Activated T-helper 2 cell treated with anti-CD3 and anti-CD28 coated beads, Interferon-gamma antibody, Interleukin-2, Interleukin-4, amounts not matched to agents 10 μg/mL and 5 μg/mL and 100 μg/mL, durations not matched to agents 14 hours and 24 hours and 36 hours (primary cell): ENCODE measurements at places on chromosomes 16 and 17.

- H3K36me3 ChIP-seq, result peaks cover 8% of the 10 kb centered on the region
- peak overlapping the region; percentile 45 for H3K4me3 ChIP-seq
- H3K27me3 ChIP-seq, result no peaks in the 10 kb centered on the region
- peaks cover 45% of the 10 kb centered on the region for H3K4me1 ChIP-seq
Observed at GRCh38 chr16:70428178-70428998, 10.5 kb downstream of the ST3GAL2 start.

- DNase-seq, result no peak
- H3K27me3 ChIP-seq, result no peaks in the 10 kb centered on the region
- H3K4me3 ChIP-seq, result no peak overlapping the region
- H3K36me3 ChIP-seq, result peaks cover 67% of the 10 kb centered on the region
- H3K27ac ChIP-seq, result no peak overlapping the region
Observed at GRCh38 chr17:43515656-43516055, 30.5 kb downstream of the ETV4 start.

DNA sequence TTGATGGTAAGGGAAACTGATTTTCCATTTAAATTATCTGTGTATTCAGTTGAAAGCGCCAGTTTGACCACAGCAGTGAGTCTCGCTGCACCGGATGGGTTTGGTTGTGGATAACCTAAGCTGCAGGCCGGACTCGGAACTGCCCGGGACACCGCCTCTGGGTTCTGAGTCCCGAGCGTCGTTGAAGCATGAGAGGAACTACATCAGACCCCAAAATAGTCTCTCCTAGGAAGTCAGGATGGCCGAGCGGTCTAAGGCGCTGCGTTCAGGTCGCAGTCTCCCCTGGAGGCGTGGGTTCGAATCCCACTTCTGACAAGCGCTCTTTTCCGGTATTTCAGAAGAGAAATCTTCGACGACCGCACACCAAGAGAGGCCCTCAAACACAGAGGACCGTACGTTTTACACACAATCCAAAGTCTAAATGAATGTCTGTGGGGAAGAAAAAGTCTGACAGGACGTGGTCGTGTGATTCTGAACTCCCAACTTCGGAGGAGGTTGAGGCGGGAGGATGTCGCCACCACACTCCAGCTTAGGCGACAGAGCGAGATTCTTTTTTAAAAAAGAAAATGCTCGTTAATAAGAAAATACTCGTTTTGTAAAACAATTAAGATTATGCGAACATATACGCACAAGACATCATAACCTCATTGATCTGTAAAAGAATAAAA, 15.4 kb upstream of the PLLP start:
- H3K27ac ChIP-seq, result no peak overlapping the region
- H3K36me3 ChIP-seq, result no peaks in the 10 kb centered on the region
- peaks cover 2% of the 10 kb centered on the region for H3K27me3 ChIP-seq
- peak; percentile 82 for DNase-seq

DNA sequence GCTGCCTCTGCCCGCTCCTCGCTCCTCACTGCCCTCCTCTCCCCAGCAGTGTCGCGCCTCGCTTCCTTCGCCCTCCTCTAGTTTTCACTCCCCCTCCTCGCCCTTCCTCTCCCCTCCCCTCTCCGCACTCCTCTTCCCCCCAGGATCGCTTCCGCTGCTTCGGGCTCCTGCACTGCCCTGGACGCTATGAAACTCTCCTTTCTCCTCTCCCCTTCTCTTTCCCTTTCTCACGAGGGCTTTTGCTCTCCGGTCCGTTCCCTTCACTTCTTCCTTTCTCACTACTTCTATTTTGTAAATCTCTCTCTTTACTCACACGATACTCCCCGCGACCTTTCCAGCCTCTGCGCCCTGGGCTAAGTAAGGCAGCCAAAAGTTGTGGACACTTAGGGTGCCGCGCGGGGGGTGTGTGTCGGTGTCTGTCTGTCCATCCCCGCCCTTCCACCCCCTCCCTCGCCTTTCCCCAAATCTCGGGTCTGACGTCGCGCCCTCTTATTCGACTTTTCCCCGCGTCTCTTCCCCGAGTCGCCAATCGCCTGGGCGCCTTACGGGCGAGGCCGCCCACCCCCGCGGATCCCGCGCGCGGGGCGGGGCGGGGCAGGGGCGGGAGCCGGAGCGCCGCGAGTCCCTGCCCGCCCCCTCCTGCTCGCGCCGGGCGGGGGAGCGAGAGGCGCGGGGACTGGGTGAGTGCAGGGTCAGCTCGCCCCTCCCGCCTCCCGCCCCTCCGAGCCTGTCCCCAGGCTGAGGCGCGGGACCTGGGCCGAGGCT, at the start of gene IRX3:
TSS of gene IRX3 (minus strand) at position 422 of the 765 bp plus-strand sequence. CDS start 737 bp downstream, outside the sequence.
- peaks cover 24% of the 10 kb centered on the region for H3K4me1 ChIP-seq
- peak within 1 kb of the TSS; percentile 75 for H3K4me3 ChIP-seq
- H3K27me3 ChIP-seq, result peaks cover 65% of the 10 kb centered on the region
- no peak for DNase-seq

GRCh38 chr16:89556750-89557689, 3.5 kb upstream of the RPL13 start:
- peak overlapping the region; percentile 35 for H3K4me3 ChIP-seq
- H3K36me3 ChIP-seq, result peaks cover 38% of the 10 kb centered on the region
- no peaks in the 10 kb centered on the region for H3K27me3 ChIP-seq
- H3K27ac ChIP-seq, result peak overlapping the region; percentile 62

DNA sequence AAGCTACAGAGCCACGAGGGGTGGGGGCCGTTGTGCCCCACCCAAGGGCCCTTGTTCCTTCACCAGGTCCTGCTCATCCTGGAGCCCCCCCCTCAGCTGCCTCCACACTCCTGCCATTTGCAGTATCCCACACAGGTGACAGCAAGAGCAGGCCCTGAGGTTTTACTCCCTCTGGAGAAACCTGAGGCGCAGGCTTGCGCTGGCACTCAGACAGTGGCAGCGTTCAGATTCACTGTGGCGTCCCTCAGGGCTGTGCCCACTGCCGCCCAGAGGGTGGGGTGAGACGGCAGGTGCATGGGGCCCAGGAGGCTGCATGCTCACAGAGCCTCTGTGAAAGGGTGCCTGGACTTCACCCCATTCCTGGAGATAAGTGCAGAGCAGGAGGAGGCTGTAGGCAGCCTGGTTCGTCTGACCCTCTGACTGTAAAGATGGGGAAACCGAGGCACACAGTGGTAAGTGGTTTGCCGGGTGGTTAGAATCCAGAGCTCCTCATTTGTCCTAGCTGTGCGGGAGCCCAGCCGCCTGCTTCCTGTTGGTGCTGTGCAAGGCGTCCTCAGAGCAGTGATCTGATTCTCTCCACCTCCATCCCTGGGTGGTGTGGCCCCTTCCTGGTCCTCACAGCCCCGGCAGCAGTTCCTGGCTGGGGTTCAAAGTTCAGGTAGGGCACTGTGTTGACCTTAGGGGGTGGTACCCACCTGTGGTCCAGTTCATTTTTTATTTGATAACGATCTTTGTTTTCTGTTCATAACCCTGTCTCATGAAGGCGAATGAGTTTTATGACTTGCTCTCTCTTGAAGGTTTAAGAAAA, 1.6 kb downstream of the SPIRE2 start:
- peaks cover 2% of the 10 kb centered on the region for H3K4me1 ChIP-seq
- H3K4me3 ChIP-seq, result no peak overlapping the region
- peaks cover 15% of the 10 kb centered on the region for H3K27me3 ChIP-seq
- no peak for DNase-seq

- H3K36me3 ChIP-seq, result no peaks in the 10 kb centered on the region
- no peak overlapping the region for H3K27ac ChIP-seq
- no peak overlapping the region for H3K4me3 ChIP-seq
Observed at GRCh38 chr16:76194616-76195015, 82.6 kb upstream of the CNTNAP4 start.

GRCh38 chr16:30957456-30958174, at the start of gene SETD1A:
Gene SETD1A, plus strand, starts transcription at chr16:30957754. Its CDS starts 978 bp downstream, at chr16:30958732.
- peaks cover 26% of the 10 kb centered on the region for H3K4me1 ChIP-seq
- peaks cover 49% of the 10 kb centered on the region for H3K36me3 ChIP-seq
- peak; percentile 94 for DNase-seq
- H3K27me3 ChIP-seq, result no peaks in the 10 kb centered on the region

- H3K4me3 ChIP-seq, result no peak overlapping the region
- DNase-seq, result no peak
- H3K4me1 ChIP-seq, result no peaks in the 10 kb centered on the region
- H3K27ac ChIP-seq, result no peak overlapping the region
Observed at GRCh38 chr16:50941681-50942080, 199.8 kb downstream of the CYLD start.
